CD4-positive, alpha-beta T cell treated with Interleukin-17A for 1 hour (primary cell): ENCODE measurements at places on chromosomes 6 and 20.

DNA sequence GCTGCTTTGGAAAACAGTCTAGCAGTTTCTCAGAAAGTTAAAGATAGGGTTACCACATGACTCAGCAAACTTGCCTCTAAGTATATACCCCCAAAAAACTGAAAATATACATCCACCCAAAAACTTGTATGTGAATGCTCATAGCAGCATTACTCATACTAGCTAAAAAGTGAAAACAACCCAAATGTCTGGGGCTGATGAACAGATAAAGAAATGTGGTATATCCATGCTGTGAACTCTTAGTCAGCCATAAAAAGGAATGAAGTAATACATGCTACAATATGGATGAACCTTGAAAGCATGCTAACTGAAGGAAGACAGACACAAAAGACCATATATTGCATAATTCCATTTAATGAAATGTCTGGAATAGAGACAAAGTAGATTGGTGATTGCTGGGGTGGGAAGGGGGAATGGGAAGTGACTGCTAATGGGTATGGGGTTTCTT, 79.9 kb upstream of the GLP1R start:
- DNase-seq: no peak

DNA sequence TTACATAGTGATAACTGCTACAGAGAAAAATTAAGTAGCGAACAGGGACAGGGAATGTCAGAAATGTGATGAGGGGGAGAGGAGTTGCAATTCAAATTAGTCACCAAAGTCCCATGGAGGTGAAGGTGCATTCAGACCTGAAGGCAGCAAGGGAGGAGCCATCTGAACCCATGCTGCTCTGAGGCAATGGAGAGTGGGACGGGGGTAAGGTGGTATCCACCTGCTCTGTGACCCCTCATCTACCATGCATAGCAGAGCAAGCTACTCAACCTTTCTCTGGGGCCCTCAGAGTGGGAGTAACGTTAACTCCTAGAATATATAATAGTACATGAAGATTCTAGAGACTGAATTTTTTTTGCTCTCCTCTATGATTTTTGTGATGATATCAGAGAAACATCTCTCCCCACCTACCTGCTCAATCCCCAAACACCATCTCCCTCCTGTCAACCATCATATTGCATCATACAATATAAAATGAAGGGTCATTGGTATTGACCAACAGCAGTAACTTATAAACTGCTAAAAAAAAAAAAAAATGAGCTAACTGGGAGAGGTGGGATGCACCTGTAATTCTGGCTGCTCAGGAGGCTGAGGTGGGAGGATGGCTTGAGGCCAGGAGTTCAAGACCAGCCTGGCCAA, 16.6 kb upstream of the SCML4 start:
- DNase-seq: no peak

- DNase-seq: no peak
These were observed 52.4 kb downstream of the SCAND1 start for GRCh38 chr20:35901678-35902544.

DNA sequence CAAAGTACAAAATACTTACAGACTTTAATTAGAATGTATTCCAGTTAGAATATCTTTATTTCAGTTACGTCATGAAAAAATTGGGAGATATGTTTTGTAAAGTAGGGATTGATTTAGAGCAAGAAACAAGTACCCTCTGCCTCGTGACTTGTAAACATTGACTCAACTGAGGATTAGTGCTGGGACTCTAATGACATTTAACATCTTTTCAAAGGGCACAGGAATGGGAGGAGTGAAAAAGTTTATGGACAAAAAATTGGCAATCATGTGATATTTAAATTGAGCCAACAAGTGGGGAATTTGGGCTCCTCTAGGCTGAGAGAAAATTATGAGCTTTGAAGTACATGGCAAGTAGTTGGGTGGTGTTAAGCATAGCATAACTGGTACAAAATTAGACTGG, 25.3 kb downstream of the NKX2-4 start:
- no peak for DNase-seq
